ENCODE measurements at places on chromosomes 3 and 15. TPM values are rescaled to one million over a fixed set of nuclear protein-coding genes. Genes with fewer than 3 reads are reported as not detected.

GRCh38 chr15:69096626-69097025, 63.8 kb upstream of the GLCE start:
- no peak overlapping the region for H3K27ac ChIP-seq
- no peaks in the 10 kb centered on the region for H3K4me1 ChIP-seq
- H3K4me3 ChIP-seq, result no peak overlapping the region
- no peak for DNase-seq
- H3K27me3 ChIP-seq, result no peaks in the 10 kb centered on the region

SMCO1 gene
- total RNA-seq, result not detected

DNA sequence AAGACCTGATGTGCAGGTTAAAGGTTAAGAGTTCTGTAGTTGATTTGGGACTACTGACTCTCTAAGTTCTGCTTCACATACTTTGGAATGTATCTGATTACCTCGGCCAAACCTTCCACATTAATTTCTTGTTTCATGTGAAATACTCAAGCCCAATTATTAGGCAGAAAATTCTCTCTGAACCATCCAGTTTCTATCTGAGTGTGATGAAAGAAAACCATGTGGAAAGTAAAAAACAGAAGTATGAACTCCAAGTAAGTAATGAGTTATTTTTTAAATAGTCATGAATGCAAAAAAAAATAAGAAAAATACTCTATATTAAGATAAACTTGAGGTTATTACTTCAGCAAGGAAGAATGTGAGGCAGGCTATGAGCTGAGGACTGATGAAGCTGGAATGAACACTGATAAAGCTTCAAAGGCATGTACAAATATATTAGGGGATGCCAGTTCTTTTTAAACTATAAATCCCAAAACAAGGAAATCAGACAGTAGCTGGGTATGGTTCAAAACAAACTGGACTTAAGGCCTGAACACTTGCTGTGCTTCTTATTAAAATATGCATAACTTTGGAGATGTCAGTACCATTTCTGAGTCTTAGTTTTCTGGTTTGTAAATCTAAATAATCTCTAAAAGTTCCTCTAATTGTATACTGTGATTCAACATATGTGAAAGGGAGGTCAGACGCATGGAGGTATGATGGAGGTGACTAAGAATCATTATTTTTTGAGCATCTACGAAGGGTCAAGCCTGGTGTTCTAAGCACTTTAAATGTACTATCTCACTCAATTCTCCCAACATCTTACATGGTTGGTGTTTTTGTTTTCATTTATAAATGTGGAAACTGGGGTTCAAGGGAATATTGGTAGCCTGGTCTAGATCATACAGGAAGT, 59.6 kb downstream of the COL6A6 start:
- no peak overlapping the region for H3K27ac ChIP-seq
- H3K27me3 ChIP-seq, result peaks cover 27% of the 10 kb centered on the region
- H3K4me3 ChIP-seq, result no peak overlapping the region
- no peaks in the 10 kb centered on the region for H3K4me1 ChIP-seq

- H3K27ac ChIP-seq, result no peak overlapping the region
- H3K36me3 ChIP-seq, result no peaks in the 10 kb centered on the region
- no peaks in the 10 kb centered on the region for H3K27me3 ChIP-seq
- no peaks in the 10 kb centered on the region for H3K4me1 ChIP-seq
- no peak for DNase-seq
- H3K4me3 ChIP-seq, result no peak overlapping the region
Observed at GRCh38 chr3:83454353-83454752, 1504.4 kb upstream of the CADM2 start.

DNA sequence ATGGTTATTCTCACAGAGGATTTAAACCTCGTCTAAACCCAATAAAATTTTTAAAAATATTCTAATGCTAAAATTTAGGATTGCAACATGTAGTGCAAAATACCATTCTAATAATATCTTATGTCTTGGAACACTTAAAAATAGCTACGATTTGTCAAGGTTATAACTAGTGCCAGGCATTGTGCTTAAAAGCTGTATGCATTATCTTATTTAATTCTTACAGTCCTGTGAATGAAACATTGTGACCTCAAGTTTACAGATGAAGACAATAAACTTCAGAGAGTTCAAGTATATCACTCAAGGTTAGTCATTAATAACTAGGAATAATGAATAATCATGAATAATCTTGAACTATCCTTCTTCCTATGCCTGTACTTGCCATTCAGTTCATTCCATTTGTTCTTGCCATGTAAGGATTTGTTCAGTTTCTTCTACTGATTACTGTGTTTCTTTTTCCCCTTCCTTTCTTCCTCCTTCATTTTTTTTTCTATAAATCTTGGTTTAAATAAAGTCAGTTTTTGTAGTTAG, 897.6 kb upstream of the NR2F2 start:
- DNase-seq, result no peak
- H3K27ac ChIP-seq, result no peak overlapping the region
- H3K4me3 ChIP-seq, result no peak overlapping the region
- no peaks in the 10 kb centered on the region for H3K4me1 ChIP-seq

SI gene
- total RNA-seq, result not detected
